ENCODE measurements at places on chromosomes 11 and 22.
A peak's percentile ranks its signal among the peaks of the same experiment; 100 is the strongest.

DNA sequence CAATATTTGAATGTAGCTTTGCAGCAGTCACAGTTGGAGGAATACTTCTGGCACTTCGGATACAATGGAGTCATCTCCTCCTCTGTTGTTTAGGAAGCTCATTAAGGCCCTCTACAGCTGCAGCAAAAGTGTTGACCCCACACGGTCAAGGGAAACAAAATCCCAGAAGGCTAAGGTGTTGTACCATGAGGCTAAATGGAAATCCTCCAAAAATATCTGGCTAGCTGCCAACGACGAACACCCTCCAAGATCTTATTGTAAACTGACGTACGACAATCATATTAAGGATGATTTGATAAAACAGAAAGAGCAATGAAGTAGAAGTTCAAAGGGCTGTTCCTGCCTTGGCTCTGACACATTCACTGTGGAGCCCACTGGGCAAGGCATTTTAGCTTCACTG, 4.0 kb downstream of the POGLUT3 start:
- no peaks in the 10 kb centered on the region for H3K36me3 ChIP-seq
- no peak overlapping the region for H3K27ac ChIP-seq
- H3K4me1 ChIP-seq = peaks cover 3% of the 10 kb centered on the region
- no peak for DNase-seq
- H3K4me3 ChIP-seq = no peak overlapping the region

GRCh38 chr11:43819926-43820325, 60.7 kb upstream of the ALKBH3 start:
- H3K4me1 ChIP-seq = no peaks in the 10 kb centered on the region
- no peak overlapping the region for H3K27ac ChIP-seq
- no peaks in the 10 kb centered on the region for H3K27me3 ChIP-seq
- H3K4me3 ChIP-seq = no peak overlapping the region
- H3K36me3 ChIP-seq = no peaks in the 10 kb centered on the region
- DNase-seq = no peak

- H3K4me3 ChIP-seq = no peak overlapping the region
- no peak overlapping the region for H3K27ac ChIP-seq
- DNase-seq = no peak
Observed at GRCh38 chr11:113168354-113169342, 145.7 kb upstream of the TTC12 start.

- no peaks in the 10 kb centered on the region for H3K27me3 ChIP-seq
- peak; percentile 49 for DNase-seq
- peaks cover 10% of the 10 kb centered on the region for H3K4me1 ChIP-seq
- H3K36me3 ChIP-seq = no peaks in the 10 kb centered on the region
Observed at GRCh38 chr11:64996710-64997380, at the start of gene BATF2. TSS of gene BATF2 (minus strand) at chr11:64996971. CDS start at chr11:64996914, 57 bp downstream.

DNA sequence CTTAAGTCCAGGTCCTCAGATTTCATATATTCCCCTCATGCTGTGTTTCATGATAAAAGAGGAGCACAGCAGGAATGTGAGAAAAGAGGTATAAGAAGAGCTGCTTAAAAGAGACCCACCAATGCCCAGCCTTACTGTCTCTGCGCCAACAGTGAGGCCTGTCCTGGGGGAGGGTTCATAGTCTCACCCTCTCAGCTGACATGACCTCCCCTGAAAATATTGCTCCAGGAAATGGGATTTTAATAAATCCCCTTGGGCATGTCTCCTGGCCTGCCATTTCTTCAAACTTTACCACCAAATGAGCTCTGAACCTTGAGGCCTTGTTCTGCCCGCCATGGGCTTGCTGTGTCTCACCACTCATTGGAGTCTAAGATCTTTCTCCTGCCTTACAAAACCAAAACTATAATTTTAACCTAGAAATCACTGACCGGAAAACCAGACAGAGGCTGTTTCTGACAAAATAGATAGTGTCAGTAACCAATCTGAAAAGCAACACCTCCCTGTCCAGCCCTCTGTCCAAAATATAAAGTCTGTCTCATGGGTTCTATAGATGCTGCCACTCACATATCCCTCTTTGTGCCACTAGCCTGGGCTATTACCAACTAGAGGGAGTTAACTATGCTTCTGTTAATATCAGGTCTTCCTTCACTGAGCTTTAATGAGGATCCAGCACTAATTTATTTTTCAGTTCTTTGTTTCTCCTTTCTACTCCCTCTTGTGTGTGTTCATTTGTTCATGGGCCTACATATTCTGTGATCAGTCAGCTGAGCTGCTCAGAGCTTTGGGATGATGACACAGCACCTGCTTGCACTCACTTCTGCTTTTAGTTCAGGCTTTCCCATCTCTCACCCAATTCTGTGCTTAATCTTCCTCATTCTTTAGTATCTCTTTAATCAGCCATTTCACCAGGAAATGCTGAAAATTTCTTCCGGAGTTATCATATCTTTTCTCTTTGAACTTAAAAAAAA, at the start of gene OR2AG2:
OR2AG2 (minus strand) TSS at position 51 of the 968 bp plus-strand sequence. CDS start 3,019 bp downstream, outside the sequence.
- no peaks in the 10 kb centered on the region for H3K27me3 ChIP-seq
- H3K27ac ChIP-seq = no peak within 1 kb of the TSS
- no peak for DNase-seq
- no peaks in the 10 kb centered on the region for H3K4me1 ChIP-seq
- H3K4me3 ChIP-seq = no peak within 1 kb of the TSS
